CD4-positive, alpha-beta T cell (primary cell): ENCODE measurements at places on chromosomes 2 and 18.

DNA sequence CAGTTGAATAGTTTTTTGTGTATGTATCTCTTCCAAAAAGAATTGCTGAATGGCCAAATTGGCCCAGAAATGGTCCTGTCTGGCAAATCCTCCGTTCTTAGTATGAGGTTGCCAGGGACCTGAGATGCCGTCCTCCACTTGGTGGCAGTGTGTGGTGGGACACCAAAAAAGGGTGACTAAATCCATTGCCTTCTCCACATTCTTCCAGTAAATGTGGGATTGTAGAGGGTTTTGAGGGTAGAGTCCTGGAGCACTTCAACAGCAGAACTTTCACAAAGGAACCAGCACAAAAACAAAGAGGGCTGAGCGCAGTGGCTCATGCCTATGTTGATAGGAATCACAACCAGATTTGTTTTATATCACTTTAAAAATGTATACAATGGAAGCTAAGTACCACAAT, 199.9 kb downstream of the BCL2 start:
- DNase-seq: peak; percentile 44

DNA sequence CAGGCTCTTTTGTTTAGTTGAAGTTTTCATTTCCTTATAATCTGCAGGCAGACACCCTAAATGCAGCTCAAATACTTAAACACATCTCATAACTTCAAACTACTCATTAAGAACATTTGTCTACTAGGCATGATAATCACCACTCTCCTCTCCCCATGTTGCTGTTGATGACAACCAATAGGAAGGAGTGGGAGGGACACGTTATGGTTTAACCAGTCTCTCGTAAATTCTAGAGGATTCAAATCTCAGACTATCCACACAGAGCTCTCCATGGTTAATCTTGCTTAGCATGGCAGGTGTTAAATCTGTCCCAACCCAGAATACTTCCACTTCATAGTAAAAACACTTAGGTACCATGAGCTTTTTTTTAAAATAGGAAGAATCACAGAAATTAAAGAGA, 127.4 kb upstream of the AQP4 start:
- DNase-seq: no peak

DNA sequence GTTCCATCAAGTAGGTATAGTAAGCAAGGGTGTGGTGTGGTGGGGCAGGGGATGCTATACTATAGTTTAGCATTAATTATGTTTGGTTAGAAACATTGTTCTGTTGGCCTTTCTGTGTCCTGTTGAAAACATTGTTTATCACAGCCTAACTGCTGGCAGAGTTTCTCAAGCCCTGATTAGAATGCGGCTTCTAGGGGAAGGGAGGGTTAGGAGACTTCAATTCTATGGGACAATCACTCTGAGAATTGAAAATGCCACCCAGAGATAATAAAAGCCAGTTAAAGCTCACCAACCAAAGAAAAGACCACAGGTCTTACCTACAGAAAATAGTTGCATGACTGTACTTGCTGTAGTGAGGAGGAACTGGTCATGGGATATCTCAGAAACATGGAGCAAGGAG, 19.9 kb upstream of the SMCHD1 start:
- no peak for DNase-seq

- DNase-seq: no peak
Measured at GRCh38 chr2:125746321-125747164, 909.4 kb upstream of the GYPC start.

DNA sequence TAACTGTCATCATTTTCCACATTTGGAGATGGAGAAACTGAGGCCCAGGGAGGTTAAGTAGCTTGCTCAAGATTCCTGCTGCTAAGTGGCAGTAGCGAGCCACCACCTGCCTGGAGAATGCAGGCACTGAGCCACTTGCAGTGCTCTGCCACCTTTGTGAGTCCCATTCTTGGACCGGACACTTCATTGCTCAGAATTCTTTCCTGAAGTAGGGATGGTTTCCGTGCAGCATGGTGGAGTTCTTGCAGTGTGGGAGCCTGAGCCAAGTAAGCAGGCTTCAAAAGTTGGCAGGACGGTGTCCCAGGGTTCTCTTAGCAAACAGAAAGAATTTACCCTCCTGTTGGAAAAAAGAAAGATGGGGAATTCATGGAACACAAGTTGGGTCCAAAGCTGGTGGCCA, 115.0 kb upstream of the MMADHC start:
- no peak for DNase-seq

DNA sequence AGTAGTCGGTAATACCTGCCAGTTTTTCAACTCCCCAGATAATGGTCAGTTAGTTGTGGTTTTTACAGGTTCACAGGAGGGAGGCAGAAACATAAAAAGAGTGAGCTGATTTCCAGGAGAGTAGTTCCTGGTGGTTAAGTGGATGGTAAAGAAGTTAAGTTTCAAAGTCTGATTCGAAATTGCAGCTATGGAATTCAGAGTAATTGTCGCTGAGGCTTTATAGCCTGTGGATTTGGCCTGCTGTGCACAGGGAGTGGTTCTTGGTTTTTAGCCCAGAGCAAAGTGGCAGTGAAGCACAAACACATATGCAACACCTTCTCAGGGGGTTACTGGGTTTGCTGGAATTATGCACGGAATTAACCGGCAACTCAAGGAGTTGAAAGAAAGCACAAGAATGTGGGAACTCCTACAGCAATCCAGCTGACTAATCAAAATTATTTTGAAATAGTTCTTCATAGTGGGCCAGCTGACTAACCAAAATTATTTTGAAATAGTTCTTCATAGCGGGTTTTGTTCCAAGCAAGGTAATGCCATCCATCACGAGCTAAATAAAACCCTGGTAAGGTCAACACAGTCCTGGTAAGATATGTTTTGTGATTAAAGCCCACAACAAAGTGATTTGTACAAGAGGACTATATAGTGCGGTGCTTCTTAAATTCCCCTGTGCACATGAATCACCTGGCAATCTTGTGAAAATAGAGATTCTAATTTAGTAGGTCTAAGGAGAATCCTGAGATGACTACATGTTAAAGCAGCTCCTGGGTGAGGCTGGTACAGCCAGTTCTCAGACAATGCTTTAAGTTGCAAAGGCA, 94.4 kb downstream of the SGPP2 start:
- no peak for DNase-seq
